ENCODE measurements at places on chromosomes 16 and 17.
A peak's percentile ranks its signal among the peaks of the same experiment; 100 is the strongest.

GRCh38 chr17:32824334-32824733, 52.6 kb downstream of the MYO1D start:
- no peak for DNase-seq

- DNase-seq, result peak; percentile 86
Observed at GRCh38 chr16:4217204-4218131, 24.4 kb downstream of the SRL start.

DNA sequence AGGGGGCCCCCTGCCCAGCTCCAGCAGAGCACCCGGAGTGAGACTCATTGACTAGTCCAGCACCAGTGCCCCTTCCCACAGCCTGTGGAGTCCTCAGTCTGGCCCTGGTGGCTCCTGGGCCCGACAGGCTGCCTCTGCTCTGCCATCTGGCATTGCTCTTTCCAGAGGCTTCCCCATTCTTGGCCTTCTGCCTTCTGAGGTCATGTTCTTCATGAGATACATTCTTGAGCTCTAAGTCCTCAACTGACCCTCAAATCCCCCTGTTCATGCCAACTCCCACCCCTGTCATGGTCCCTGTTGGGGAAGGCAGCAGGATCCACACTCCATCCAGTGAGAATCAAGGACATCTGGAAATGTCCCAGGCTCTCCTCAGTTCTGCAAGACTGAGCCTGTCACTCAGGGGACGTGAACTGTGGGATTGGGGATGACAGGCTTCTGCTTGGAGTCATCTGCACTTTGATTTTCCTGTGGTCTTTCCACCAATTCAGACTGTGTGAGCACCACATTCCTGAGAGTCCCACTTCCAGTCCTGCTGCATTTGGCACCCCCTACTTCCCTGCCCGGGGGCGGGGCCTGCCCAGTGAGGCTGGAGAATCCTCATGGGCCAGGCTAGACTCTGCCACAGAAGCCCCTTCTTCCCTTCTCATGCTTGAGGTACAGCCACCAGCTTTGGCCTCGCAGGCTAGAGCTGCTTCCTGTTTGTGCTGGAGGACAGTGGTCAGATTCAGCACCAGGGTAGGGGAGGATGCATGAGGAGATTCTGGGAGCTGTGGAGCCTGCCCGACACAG, 2.7 kb downstream of the TRPV2 start:
- no peak for DNase-seq

DNA sequence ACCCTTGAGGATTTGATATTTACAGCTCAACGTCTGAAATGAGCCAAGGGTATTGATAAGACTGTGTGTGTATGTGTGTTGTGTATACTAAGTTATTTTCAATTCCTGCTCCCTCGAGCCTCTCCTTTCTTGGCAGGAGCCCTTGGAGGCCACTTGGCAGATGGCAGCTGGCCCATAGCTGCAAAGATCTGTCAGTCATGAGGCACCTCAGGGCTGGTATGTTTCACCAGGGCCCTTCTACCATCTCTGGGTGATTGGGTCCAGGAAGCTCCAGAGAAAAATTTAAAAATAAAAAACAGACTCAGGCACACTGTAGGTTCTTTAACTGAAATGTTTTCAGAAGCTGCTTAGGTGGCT, 355.7 kb downstream of the HAPSTR1 start:
- no peak for DNase-seq

All from osteocyte (in vitro differentiated cells).